ENCODE measurements at places on chromosomes 13 and 19.

DNA sequence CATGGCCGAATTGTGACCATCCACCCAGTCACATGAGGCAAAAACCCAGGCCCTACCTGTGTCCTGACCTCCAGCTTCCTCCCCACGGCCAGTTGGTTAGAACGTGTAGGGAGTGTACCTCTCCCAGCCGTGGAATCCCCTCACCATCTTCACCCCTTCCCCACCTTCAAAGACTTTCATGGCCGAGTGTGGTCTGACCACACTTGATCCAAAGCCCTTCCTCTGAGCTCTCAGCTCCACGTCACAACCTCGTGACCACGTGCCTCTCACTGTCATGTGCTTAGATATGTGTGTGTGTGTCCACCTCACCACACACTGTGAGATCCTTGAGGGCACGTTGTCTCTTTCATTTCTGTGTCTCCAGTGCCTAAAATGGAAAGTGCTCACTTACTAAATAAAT, 48.6 kb upstream of the UBE2L5 start:
- DNase-seq = peak; percentile 61

- peak; percentile 99 for DNase-seq
Observed at GRCh38 chr19:49415102-49415809, 8.0 kb downstream of the PTH2 start.

GRCh38 chr13:99832347-99832746, 139.2 kb downstream of the ZIC5 start:
- no peak for DNase-seq

GRCh38 chr19:45825917-45826893, 11.1 kb upstream of the RSPH6A start:
- no peak for DNase-seq

- no peak for DNase-seq
Observed at GRCh38 chr13:104057861-104058260, 991.6 kb upstream of the SLC10A2 start.

- DNase-seq = no peak
Observed at GRCh38 chr19:995051-995827, 5.0 kb upstream of the GRIN3B start.

DNA sequence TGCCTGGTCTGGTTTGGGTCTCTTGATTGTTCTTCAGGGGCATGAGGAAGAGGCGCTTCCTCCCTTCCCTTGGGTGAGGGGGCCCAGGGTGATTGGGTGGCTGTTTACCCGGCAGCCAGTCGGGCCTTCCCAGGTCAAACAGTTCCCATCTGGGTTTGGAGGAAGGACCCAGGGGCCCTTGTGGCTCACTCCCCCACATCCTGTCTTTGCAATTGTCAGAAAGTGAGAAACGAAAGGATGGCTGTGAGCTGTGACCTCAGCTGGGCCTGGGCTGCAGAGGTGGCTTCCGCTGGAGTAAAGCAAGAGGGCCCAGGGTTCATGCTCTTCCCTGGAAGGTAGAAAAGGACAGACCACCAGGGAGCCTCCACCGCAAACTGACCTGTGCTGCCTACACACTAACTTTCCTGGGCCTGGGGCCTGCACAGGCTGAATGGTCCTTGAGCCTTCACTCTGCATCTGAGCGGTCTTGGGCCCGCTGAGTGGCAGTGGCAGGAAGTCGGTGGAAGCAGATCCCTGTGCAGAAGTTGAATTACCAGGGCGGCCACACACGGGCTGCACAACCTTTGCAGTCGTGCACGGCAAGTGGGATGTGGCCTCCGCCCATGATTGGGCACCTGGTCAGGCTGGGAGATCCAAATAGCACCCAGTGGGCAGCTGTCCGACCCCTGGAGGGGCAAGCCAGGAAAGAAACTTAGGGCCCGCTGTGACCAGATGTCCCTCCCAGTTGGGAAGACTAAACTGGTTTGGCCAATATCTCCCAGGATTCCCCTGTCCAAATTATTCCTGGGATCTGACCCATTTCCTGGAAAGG, 5.3 kb upstream of the CD79A start:
- DNase-seq = peak; percentile 95
